ENCODE measurements at places on chromosomes 11 and 22. TPM values are rescaled to one million over a fixed set of nuclear protein-coding genes. Genes with fewer than 3 reads are reported as not detected.

KCNE3 gene
- polyA plus RNA-seq: 8.3 TPM

RBM4 gene
- polyA plus RNA-seq: 208 TPM

DNA sequence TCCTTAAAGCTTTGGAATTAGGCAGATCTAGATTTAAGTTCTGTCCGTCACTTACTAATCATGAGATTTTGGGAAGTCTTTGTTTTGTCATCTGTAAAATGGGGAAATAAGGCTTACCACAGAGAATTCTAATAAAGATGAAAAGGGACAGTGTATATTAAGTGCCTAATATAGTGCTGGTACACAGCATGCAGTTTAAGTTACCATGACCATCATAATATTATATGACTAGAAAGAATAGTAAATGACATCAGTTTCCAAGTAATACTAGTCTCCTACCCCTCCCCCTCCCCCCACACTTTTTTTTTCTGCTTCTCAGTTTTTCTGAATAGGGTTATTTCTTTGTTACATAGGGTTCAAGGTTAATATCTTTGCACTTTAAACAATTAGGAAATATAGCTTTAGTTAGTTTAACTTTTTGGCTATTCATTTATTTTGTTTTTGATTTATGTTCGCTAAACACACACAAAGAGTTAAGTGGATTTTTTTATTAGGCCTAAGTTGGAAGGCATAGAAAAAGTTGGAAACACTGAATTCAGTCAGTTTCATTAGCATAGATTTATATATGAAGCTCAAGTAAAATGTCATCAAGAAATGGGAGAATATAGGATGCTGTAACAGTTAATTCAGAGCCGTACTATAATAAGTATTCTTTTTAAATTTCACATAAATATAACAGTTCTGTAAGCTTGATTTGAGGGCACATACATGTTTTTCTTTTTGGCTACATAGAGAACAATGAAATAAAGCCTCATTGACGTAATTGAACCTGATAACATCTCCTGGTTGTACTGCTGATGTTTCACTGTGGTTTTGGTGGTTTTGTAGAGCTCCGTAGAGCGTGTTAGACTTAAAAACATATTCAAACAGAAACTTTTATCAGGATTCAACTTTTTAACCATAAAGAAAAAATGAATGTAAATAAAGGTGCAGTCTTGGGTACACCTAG lies 121.2 kb downstream of the PDE3B start:
- DNase-seq: no peak

DNA sequence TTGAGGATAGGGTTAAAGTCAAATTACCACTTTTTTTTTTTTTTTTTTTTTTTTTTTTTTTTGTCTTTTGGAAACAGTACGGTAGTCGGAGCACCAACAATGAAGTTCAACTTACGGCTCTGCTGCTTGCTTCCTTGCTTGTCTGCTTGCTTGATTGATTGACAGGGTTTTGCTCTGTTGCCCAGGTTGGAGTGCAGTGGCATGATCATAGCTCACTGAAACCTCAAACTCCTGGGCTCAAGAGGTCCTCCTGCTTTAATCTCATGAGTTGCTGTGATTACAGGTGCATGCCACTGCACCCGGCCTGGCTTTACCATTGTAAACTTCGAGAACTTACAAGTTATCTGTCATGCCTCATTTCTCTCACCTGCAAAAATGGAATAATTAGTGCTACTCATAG lies 5.8 kb downstream of the SGSM3 start:
- no peak for DNase-seq

GRCh38 chr11:46559815-46560214 lies 34.0 kb downstream of the AMBRA1 start:
- DNase-seq: no peak

DNA sequence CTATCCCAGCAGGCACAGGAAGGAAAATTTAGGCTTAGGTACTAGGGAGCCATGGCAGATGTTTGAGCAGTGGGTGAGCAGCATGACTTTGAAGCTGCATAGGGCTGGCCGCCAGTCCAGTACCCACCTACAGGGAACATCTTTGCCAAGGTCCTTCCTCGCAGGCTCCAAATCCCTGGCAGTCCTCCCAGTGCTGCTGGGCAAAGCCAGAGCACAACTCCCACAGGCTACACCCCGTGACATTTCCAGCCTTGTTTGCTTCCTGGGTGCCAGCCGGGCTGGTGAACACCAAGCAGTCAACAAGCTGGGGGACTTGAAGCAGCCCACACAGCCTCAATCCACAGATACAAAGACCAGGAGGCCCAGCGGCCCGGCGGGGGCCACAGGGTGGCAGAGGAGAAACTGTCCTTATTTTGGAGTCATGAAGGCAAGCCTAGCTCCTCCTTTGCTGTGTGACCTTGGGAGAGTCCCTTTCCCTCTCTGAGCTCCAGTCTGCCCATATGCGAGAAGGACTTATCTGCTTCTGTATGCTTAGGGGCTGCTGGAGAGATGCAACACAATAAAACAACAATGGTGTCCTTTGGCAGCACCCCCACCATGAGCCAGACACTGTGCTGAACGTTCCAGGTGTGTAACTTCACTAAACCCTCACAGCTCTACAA lies 28.0 kb downstream of the TPST2 start:
- DNase-seq: no peak
